ENCODE measurements at places on chromosomes 5 and 9.
A peak's percentile ranks its signal among the peaks of the same experiment; 100 is the strongest.

GRCh38 chr9:101235105-101235866 lies 149.5 kb downstream of the BAAT start:
- peak; percentile 16 for DNase-seq

DNA sequence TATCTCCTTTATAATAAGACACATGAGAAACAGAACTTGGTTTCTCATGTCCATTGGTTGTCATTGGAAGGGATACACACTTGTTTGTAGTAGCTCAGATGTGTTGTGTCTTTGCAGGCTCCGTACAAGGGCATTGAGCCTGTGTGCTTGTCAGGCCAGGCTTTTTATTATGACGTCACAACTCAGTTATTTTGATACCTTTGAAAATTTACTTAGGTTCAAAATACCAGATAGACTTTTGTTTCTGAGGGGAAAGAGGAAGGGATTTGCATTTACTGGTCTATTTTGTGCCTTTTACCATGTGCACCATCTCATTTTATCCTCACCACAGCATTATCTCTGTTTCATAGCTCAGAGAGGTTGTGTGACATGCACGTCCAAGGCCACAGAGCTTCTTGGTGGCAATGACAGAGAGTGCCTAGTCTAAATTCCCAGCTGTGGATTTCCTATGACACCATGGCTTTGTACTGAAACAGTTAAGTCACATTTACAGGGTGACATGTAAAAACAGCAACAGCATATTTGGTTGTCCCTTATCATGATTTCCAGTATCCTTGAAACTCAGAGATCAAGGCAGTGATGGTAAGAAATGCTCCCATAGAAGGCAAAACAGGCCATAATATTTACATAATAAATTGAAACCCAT lies 268.7 kb downstream of the AOPEP start:
- no peak for DNase-seq

DNA sequence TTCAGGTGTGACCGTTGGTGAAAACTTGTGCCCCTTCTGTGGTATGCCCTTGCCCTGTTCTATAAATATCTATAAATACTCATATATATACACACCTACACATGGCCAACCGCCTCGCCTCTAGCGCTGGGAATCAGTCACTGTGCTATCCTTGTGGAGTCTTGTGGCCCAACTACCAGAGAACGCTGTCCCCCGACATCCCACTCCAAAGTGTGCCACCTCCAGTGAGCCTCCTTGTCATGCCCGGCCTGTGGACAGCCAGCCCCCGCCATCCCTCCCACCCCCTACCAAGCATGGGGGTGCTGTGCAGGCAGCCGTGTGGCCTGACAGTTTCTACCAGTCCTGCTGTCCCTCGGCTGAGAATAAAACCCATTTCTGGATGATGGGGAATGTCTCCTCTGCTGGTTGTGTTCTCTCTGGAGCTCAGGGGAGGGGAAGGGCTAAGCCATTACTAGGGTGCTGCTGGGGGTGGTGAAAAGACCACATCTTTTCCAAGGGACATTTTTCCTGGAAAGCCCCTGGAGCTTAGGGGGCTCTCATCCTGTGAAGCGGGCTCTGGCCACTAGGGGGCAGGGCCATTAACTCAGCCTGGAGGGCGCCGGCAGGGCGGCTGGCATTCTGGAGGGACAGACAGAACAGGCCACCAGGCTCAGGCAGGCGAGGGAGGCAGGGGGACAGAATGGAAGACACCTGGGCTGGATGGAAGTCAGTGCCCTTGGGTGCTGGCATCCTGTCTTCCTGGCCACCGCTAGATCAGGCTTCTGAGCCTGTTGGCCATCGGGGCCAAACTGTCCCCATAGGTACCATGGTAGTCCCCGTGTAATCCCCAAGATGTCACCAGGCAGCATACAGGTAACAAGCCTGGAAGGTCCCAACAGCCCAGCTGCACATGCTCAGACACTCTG lies 20.7 kb downstream of the GOLGA2 start:
- DNase-seq = peak; percentile 70

GRCh38 chr5:76175821-76176403 lies 92.7 kb downstream of the SV2C start:
- no peak for DNase-seq

DNA sequence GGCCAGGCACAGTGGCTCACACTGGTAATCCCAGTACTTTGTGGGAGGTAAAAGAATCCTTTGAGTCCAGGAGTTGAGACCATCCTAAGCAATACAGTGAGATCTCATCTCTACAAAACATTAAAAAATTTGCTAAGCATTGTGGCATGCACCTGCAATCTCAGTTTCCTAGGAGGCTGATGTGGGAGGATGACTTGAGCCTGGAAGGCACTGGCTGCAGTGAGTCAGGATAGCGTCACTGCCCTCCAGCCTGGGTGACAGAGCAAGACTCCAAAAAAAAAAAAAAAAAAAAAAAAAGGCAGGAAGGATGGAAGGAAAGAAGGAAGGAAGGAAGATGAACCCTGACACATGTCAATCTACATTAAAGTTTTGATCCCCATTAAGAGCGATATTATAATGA lies 1452.2 kb upstream of the ACO1 start:
- no peak for DNase-seq

- DNase-seq = no peak
Measured at GRCh38 chr9:92043002-92043401, 72.2 kb downstream of the SPTLC1 start.

- DNase-seq = no peak
Measured at GRCh38 chr5:99122976-99123375, 194.2 kb upstream of the CHD1 start.

Measured in Caco-2 (cell line).